ENCODE measurements at places on chromosomes 7 and 10.
A peak's percentile ranks its signal among the peaks of the same experiment; 100 is the strongest.

DNA sequence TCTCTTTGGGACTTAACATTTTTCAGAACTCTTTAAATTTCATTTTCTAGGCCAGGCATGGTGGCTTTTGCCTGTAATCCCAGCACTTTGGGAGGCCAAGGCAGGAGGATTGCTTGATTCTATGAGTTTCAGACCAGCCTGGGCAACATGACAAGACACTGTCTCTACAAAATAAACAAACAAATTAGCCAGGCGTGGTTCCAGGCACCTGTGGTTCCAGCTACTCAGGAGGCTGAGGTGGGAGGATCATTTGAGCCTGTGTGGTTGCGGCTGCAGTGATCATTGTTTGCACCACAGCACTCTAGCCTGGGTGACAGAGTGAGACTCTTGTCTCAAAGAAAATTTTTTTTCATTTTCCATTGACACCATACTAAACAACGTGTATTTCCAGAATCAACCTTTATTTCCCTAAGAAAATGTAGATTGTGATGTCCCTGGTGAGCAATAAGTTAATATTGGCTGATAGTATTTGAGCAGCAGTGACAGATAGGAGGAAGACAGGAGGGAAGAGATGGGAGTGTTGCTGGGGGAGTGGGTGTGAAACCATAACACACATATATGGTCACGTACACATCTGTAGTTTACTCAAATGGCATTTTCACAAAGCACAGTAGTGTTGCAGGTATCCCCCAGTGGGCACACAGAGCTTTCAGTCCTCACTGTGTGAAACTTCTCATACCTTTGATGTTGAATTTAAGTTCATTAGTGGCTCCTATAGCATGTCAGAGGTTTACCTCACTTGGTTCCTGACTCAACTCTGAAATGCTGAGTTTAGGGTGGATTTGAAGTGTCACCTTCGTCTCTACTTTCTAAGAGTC is 205.6 kb downstream of the AUTS2 start:
- no peak for DNase-seq

DNA sequence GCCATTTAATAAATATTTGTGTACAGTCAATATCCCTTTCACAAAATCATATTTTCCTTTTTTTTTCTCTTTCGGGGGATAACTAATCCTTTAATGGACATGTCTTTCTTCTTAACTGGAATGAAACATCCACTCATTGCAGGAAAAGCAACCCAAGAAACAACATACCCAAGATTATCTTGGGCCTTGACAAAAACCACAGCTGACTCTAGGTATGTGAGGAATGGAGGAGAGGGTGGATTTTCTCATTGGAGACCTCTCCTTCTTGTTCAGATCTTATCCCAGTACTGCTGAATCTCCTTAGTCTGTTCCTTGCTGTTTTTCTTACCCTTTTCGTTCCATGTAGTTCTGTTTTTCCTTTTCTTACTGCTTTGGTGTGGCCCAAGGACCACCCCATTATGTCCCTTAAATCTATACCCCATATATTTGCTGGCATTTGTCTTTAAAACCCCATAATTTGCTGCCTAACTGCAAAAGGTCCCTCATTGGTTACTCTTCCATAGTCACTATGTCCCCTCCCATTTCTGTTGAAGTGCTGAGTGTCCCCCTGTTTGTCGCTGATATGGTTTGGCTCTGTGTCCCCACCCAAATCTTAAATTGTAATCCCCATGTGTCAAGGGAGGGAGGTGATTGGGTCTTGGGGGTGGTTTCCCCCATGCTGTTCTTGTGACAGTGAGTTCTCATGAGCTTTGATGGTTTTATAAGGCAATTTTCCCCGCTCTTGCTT is 6.8 kb upstream of the CDK6 start:
- DNase-seq = peak; percentile 79

GRCh38 chr10:46002916-46003693 is 27.3 kb downstream of the NCOA4 start:
- no peak for DNase-seq

DNA sequence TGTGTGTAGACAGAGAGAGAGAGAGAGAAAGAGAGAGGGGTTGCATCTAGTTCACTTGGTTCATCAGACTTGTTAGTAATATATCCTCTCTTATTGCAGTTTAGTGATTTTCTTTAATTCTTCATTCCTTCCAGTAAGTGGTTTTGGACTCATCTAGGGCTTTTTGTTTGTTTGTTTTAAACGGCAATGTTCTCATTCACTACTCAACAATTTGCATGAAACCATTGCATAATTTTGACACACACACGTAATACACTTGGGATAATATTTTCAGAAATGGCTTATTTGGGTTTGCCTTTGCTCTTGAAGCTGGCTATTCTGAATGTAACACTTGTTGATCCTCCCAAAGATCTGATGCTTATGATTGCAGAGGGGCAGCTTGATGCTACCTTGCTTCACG is 16.4 kb upstream of the ZNF32 start:
- DNase-seq = no peak

DNA sequence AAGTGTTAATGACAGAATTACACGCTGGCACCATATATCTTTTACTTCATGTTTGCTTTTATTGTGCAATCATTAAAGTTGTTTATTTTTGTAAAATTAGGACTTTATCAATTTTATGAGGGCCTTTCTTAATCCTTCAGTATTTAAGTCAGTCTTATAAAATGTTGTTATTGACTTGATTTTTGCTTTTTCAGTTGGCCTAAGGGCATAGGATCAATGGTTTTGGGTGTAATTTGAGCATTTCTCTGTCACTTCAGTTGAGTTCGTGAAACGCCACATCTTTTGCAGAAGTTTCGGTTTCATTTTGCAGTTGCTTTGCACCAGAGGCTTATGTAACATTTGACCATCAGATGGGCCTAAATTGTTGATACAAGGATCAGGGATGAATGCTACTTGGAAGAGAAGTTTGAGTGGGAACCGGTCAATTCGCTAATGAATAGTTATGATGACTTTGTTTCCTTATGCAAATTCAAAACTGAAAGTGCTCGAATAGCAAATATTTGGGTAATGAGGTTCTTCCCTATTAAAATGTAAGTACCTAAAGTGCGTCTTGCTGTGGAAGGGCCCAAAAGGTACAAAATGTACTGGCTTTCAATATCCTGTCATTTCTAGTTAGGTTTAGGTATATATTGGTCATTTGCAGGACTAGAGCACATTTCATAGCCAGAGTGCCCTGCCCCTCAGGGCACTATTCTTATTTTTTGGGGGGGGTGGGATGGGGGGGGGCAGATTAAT is 340.9 kb downstream of the LRMDA start:
- no peak for DNase-seq

DNA sequence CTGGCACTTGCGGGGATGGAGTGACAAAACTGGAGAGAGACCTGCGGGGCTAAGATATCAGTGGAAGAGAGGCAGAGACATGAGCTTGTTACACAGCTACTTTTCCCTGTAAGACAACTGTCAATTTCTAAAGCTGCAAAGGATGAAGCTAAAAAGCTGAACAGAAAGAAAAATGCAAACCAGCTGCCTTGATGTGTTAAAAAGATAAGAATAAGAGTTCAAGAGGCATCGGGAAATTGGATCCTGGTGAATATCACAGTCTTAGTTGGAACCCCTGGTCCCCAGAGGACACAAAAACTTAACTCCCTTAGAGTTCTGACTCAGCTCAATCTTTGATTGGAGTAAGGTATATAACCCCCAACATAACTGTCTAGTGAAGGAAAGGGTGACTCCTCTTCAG is 38.8 kb downstream of the VPS41 start:
- DNase-seq = peak; percentile 27

DNA sequence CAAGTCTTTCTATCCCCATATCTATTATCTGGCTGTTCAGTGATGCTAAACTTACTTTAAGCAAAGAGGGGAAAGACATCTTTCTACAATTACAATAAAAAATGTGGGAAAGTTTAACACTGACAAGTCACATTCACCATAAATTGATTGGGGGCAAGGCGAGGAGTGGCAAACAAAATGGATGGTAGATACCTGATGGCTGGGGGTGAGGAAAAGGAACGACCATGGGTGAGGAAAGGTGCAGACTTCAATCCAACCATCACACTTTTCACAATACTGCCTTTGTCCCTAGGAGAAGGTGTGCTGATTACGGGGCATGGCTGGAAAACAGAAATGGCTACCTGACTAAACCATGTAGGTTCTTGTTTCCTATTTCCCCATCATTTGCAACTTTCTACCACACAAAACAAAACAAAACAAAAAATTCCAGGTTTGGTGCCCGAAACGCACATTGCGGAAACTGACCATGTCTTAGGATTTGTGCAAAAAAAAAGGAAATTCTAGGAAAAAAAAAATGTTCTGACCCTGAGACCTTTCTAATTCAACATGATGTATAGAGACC is 3.8 kb downstream of the RELN start:
- DNase-seq = no peak

DNA sequence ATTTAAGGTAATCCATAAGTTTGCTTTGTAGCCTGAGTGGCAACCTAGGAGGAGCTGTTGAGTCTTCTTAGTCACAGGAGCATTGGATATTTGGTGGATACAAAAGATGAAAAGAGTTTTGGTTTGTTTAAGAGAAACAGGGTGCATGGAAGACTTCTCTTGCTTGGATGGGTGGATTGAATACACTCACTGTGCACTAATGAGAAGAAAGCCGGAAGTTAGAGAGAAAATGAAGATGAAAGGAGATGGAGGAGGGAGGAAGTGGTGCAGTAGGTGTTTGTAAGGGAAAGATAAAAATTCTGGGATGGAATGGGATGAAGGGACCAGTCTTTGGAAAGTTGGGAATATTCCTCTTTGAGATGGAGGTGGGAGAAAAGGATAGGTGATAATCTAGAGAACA is 7.7 kb downstream of the MDFIC start:
- no peak for DNase-seq

- DNase-seq = no peak
Measured at GRCh38 chr7:103560136-103560535, 114.1 kb upstream of the SLC26A5 start.

- peak; percentile 55 for DNase-seq
Measured at GRCh38 chr10:19730167-19730906, 85.9 kb upstream of the PLXDC2 start.
